Stimulated activated CD4-positive, alpha-beta T cell treated with anti-CD3 and anti-CD28 coated beads, Interleukin-15, amount 100 ng/mL, for 1 hour (primary cell): ENCODE measurements at places on chromosomes 12 and 14.

- DNase-seq, result no peak
Measured at GRCh38 chr14:58072288-58073071, 79.5 kb downstream of the ARMH4 start.

GRCh38 chr12:9906873-9907272 is 25.3 kb downstream of the CLEC2A start:
- no peak for DNase-seq

GRCh38 chr12:79514730-79515529 is 175.8 kb downstream of the PAWR start:
- DNase-seq, result no peak

- DNase-seq, result no peak
Measured at GRCh38 chr14:59200195-59200594, 11.7 kb downstream of the DAAM1 start.

- no peak for DNase-seq
Measured at GRCh38 chr12:103273645-103274044, 222.1 kb downstream of the C12orf42 start.

- DNase-seq, result no peak
Measured at GRCh38 chr14:101755591-101756324, 5.8 kb upstream of the PPP2R5C start.

DNA sequence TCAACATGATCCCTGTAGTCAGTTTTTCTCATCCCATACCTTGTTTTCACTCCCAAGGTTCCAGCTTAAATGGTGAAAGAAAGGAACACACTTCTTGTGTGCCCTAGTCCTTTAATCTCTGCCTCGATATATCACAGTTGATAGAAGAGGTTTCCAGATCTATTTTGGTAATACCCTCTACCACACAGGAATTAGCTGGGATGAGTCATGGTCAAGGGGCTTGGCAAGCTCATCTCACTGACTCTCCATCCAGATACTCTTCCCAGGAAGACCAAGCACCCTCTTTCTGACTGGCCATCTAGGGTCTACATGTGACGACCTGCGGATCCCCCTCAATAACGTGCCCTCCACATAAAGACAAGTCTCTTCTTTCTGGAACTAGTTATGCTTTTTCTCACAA is 277.9 kb downstream of the ITPR2 start:
- no peak for DNase-seq

DNA sequence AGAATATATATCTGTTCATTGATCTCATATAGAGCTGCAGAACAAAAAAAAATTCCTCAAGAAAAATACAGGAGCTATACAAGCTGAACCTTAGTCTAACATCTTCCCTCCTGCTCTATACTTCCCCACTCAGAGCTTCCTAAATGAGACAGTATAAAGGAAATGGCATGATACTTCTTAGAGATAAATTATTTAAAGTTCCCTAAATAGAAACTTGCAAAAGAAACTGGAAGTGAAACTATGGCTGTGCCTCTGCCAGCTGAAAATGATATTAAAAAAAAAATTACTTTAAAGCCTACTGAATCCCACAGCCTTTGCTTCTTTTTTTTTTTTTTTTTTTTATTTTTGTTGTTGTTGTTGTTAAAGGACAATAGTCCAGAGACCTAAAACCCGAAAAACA is 11.6 kb upstream of the NEK9 start:
- DNase-seq, result no peak

DNA sequence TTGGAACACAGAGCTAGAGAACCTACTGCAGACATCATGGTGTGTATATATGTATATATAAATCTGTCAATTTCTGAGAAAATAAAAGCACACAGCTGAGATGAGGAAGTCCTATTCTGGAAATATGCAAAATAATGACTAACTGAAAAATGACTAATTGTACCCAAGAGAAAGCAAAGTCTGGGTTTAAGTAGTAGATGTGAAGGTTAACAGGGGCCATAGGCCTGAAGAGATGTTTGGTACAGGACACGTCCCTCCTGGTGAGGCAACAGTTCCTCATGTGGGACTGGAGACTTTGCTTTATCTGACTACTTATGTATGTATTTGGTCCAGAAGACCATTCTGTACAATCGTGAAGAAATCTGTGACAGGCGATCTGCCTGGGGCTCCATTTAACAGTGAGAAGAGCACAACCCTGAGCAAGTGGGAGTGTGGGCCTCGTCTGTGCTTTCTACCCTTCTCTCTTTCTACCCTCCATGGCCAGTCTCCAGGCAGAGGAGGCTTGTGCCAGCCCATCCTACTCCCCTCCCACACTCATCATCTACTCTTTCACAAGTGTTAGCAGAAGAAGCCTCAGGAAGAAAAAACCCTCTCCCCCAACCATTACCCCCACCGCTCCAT is 67.5 kb downstream of the SLC41A2 start:
- DNase-seq, result no peak

DNA sequence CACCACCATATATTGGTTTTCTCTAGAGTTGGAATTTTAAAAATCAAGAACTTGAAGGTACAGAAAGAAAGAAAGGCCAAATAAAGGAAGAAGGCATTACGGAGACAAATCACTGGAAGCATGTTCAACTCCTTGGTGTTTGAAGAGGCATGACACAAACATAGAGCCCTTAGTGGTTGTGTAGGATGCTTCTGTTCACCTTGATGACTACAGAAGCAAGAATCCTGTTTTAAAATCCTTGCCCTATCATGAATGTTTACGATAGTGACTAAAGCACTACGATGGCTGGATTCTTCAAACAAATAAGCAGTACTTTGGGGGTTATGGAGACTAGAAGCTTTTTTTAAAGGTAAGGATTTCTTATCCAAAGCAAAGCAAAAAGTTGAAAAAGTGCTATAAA is 10.3 kb upstream of the ISM2 start:
- DNase-seq, result no peak

DNA sequence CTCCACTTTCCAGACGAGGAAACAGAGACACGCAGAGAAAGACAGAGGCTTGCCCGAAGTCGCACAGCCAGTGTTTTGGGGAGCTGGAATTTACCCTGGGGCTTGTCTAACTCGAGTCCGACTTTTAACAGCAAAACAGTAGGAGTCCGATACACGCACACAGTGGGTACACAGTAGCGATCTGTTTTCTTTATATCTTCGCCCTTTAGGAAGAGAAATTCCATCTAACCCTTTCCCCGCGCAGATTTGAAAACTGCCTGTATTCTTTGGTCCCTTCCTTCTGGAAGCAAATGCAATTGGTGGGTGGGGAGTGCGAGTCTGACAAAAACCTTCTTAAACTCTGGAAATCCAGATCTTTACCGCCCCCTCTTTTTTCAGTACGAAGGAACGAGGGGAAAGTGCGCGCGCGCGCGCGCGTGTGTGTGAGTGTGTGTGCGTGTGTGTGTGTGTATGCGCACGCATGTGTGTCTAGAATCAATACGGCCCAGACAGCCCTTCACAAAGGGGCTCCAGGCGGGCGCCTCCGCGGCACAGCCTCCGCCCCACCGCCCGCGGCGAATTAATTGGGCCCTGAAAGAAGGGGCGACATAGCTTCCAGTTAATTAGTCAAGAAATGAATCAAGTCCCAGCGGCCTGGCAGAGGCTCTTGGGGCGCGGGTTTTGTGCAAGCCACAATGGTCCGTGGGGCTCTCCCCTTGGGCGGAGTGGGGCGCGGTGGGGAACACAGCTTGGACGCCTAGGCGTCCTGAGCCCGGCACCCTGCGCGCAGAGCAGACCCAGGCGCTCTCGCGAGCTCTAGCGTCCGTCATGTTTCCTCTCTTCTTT is 14.0 kb upstream of the TBX3 start:
- DNase-seq, result no peak

- DNase-seq, result peak; percentile 43
Measured at GRCh38 chr14:104650057-104650980, 39.1 kb upstream of the INF2 start.

- DNase-seq, result peak; percentile 46
Measured at GRCh38 chr14:68862954-68863594, 70.2 kb upstream of the ZFP36L1 start.

- no peak for DNase-seq
Measured at GRCh38 chr14:32597771-32598170, 268.7 kb downstream of the AKAP6 start.
